ENCODE measurements at places on chromosomes 4 and X.

DNA sequence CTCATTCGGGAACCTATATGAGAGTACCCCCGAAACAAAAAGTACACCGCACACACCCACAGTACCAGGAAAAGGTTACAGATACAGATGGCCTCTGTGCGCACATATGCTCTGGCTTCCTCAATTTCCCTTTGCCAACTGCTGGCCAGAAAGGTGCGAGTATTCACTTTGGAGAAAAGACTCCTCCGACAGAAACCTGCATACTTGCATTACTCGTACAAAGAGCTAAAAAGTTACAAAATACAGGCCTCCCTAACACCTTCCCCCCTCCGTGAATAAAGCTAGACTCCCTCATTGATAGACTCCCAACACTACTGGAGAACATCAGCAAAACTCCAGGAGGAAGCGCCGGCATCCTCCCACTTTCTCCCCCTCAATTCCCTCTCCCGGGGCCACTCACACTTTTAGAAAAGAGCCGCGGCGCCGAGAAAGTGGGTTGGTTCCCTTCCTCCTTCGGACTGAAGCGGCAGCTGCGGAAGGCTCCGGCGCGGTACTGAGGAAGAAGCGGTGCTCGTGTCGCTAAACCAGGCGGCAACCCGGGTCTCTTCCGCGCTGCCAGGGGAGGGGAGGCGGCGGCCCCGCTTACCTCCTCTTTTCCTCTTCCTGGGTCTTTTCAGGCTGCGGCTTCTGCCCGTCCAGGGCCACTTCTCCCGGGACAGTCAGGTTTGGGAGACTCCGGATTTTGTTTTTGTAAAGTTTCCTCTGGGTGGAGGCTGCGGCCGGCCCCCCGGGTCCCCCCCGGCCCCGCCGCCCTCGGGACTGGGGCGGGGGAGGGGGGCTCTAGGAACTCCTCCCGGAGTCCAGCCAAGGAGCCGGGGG, 1.1 kb downstream of the FBXW7 start:
- peak; percentile 72 for DNase-seq

DNA sequence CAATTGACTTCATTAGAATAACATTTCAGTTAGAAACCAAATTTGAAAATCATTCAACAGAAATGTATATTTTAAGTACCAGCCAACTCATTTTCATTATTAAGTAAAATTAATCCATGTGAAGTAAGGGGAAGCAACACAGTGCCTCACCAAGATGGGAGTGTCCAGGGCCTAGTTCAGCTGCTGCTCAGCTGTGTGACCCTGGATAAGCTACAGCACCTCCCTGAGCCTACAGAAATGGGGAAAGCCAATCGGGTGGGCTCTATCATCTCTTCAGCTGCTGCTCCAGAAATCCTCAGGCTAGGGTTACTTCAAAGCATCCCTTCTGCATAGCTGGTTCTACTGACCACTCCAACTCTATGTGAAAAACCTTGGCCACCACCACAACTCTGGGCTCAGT, 18.7 kb downstream of the DCHS2 start:
- DNase-seq: no peak

GRCh38 chrX:133786382-133786781, 199.0 kb downstream of the GPC3 start:
- no peak for DNase-seq

DNA sequence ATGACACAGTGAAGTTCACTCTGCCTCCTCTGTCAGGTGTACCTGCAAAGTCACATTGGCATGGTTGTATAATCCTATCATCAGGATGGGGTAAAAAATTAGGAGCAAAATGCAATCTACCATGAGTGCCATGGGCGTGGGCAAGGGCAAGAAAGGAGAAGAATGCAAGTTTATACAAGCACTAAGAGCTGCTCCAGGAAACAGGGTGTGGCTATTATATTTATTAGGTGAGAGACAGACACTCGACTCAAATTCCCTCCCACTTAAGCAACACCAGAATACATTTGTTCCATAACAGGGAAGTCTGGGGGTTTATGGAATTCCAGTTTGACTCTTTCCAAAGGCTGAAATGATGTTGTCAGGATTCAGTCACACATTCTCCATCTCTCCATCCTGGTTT, 378.8 kb downstream of the BCOR start:
- no peak for DNase-seq

- DNase-seq: no peak
These were observed 6.0 kb upstream of the VSIG4 start for GRCh38 chrX:66045894-66046293.

DNA sequence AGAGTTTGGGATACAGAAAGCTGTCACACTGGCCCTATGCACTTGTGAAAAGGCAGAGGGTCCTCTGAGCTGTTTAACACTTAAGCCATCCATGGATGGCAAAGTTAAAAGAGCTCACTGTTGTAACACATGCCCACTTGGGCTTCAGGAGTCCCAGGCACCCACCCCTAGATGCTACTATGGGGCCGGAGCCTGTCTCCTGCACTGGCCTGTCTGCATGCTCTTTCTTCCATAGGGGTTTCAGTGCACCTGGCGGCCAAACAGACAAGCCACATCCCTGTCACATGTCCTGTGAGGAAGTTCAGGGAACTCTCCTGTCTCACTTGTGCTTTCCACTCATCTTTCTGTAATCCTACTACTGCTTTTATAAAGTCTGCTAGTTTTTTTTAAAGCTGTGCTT, 2586.0 kb downstream of the PCDH7 start:
- no peak for DNase-seq

DNA sequence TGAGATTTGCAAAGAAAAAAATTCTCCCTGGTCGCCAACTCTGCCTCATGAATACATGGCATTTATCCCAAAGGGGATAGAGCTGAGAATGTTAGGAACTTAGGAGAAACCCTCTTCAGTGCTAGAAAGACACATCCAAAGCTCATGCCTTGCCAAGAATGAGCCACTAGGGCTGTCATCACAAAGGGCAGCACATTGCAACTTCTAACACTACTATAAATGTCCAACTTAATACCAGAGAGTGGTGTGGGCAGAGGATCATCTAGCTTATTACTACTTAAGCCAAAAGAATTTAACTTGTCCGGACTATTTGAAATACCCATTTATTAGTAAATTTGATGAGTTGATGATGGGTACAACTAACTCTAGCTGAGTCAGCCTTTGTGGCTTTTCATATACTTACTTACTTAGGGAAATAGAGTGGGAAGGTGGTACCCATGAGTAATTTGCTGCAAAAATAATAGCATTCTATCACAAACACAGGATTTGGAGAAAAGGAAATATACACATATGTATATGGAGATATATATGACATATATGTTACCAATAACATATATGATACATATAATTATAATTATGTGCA, 66.3 kb upstream of the GAB1 start:
- DNase-seq: no peak

DNA sequence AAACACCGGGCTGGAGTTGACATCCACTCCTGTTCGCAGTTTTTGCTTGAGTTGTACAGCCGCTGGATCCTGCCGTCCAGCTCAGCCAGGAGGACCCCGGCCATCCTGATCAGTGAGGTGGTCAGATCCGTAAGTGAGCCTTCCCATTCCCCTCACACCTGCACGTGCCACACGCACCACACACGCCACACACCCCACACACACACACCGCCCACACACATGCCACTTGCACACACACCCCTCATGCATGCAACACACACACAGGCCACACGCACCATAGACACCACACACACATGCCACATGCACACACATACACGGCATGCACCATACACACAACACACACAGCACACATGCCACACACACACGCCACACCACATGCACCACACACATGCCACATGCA, 20.1 kb upstream of the MSANTD1 start:
- DNase-seq: no peak

- no peak for DNase-seq
These were observed 226.5 kb downstream of the MID1 start for GRCh38 chrX:10393899-10394298.

GRCh38 chr4:139639654-139640053, 26.0 kb upstream of the MGST2 start:
- DNase-seq: no peak

DNA sequence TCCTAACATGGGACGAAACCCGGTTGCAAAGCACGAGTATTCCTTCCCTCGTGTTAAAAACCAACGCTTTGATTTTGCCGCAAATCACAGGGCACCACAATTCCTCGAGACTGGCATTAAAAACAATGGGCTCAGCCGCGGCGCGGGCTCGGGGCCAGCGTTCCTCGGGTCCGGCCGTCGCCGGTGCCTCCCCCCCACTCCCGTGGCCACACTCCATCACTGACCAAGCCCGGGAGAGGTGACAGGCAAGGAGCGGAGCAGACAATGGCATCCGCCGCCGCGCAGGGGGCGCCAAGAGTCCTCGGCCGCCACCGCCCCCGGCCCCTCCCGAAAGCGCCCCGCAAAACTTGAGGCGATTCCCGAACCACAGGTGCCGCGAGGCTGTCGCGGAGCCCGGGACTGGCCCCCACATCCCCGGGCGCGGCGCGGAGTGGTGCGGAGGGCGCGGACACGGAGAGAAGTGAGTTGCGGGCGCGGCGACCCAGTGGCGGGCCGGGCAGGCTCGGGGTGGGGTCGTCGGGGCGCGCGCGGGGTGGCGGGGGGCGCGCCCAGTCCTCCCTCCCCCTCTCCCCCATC, 445 bp downstream of the AP1S2 start:
- DNase-seq: peak; percentile 78

Data from ascending aorta (tissue), 2 donors.